Activated CD8-positive, alpha-beta T cell treated with anti-CD3 and anti-CD28 coated beads, Interleukin-2, amount 10 ng/mL, durations not matched to agents 7 days and 5 days (primary cell): ENCODE measurements at places on chromosomes 4 and X. TPM values are rescaled to one million over a fixed set of nuclear protein-coding genes. Genes with fewer than 3 reads are reported as not detected.

Gene EGF
- not detected for total RNA-seq

- no peak overlapping the region for H3K4me3 ChIP-seq
- no peak overlapping the region for H3K27ac ChIP-seq
- no peaks in the 10 kb centered on the region for H3K4me1 ChIP-seq
- no peaks in the 10 kb centered on the region for H3K27me3 ChIP-seq
- DNase-seq, result no peak
Measured at GRCh38 chr4:47198791-47199190, 167.4 kb downstream of the GABRB1 start.

DNA sequence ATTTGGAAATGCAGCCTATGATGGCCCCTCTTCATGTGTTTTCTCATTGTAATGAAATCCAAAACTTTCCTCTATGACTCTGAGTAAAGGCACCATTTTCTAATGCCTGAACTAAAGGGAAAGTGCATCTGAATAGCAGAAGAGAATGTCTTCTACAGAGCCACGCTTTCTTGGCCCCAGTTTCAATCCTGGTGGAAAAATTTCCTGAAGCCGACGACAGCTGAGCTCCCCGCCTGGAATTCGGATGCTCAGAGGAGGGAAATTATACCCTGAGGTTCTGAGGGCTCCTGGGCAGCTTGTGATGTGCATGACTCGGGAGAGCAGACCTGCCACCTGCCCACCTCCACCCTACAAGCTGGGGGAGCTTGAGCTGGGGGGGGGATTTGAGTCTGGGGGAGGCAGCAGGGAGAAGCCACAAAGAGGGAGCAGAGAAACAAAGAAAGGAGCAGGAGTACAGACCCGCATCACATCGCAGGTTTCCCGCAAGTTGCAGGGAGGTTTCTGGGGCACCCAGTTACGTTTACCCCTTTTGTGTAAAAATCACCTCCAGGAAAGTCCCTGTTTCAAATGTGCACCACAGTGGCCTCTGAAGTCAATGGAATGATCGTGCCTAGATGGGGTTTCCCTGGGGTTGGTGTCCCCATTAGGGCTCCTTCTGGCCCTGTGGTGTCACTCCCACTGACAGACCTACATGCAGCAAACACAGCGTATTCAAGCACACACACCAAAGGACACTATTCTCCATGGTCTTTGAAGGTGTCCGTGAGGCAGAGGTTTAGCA lies 145.6 kb upstream of the RBPJ start:
- H3K4me1 ChIP-seq, result peaks cover 3% of the 10 kb centered on the region
- peaks cover 2% of the 10 kb centered on the region for H3K36me3 ChIP-seq
- no peak overlapping the region for H3K27ac ChIP-seq
- peaks cover 4% of the 10 kb centered on the region for H3K27me3 ChIP-seq

DNA sequence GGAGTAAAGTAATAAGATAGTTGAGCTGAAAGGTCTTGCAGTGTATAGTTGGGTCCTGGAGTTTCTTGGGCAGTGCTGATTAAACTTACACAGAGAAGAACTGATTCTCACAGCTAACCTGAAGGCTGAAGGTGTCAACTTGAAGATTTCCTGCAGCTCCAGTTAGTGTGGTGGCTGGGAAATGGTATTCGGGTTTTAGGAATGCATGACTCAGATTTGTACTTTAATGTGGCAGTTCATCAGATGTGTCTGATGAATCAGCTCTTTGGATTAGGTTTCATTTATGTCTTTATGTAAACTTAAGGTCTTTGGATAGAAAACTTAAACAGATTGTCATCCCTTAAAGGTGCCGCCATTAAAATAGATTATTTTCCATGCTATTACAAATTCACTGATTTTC lies 200.0 kb downstream of the IL1RAPL1 start:
- H3K4me3 ChIP-seq, result no peak overlapping the region
- no peak overlapping the region for H3K27ac ChIP-seq
- no peaks in the 10 kb centered on the region for H3K36me3 ChIP-seq
- no peaks in the 10 kb centered on the region for H3K27me3 ChIP-seq

Gene MEPE
- total RNA-seq, result not detected
